HTR-8/SVneo (cell line): ENCODE measurements at places on chromosomes 7 and 10.

DNA sequence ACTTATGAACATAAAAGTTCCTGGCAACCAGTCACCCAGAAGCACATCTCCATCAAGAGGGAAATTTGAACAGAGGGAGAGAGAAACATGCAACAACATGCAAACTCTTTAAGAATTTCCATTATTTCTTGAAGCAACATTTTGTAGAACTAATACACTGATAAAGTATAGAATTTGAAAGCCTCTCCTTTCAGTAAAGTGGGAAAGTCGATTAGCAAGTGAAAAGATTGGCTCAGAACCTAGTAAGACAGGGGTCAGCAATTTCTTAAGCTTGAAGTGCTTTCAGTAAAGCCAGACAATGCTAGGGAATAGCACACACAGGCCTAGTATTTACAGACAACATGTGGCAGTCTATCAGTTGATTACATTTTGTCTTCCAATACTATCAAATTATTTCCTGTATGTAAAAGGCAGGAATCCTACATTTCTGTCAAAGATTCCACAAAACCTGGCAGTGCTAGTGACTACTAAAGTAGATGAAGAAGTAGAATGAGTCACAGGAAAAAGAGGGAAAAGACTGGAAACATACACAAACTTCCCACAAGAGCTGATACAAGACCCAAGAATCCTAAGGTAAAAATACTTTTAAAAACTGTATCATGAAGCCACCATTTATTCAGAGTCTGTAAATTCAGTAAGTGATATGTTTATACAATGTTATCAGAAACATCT, 25.2 kb downstream of the DNAJC1 start:
- no peak for DNase-seq

DNA sequence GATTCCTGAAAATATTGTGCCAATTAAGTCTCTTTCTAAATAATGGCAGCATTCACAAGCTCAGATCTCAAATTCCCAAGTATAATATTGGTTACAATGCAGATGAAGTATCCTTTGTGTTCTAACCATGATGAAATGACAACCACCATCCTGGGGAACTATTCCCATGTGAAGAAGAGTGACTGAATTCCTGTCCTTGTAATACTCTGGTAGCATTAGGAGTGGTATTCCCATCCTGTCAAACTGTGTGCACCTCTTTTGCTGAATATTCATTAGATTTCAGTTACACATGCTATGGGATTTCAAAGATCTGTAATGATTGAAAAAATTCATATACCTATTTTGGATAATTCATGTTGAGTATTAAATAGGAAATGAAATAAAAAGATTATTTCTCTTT, 86.1 kb upstream of the SMIM30 start:
- DNase-seq = no peak

GRCh38 chr7:32241636-32242035, 171.4 kb upstream of the PDE1C start:
- DNase-seq = no peak

DNA sequence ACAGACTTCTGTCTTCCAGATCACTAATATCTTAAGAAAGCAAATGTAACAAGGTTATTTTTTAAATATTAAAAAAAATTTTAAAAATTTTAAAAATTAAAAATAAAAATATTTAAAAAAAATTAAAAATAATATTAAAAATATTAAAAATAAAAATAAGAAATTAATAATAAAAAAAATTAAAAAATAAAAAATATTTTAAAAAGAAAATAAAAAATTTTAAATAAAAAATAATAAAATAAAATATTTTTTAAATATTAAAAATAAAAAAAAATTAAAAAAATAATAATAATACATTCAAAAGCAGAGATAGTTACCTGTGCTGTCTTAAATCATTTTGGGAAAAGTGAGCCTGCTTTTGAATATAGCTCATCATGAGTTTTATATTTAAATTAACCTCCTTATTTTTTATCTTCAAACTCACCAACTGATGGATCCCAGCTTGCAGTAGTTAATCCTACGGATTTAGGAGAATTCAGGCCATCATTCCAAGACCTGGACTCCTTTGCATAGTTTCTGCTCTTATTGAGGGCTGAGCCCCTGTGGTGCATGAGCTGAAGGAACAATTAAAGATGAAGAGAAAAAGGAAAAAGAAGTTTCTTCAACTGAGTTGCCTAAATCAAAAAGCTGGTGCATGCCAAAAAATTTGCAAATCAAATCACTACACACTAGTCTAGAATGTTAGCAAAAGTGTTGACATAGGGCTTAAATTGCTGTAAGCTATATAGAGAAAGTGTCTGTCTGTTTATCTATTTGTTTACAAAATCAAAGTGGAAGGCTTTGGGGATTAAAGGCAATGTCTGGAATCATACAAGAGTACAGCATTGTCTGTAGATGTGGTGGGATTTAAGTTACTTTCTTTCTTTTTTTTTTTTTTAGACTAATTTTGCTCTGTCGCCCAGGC, 50.5 kb upstream of the ZNF438 start:
- DNase-seq = no peak

GRCh38 chr7:55307123-55307916, 57.8 kb upstream of the LANCL2 start:
- DNase-seq = no peak

DNA sequence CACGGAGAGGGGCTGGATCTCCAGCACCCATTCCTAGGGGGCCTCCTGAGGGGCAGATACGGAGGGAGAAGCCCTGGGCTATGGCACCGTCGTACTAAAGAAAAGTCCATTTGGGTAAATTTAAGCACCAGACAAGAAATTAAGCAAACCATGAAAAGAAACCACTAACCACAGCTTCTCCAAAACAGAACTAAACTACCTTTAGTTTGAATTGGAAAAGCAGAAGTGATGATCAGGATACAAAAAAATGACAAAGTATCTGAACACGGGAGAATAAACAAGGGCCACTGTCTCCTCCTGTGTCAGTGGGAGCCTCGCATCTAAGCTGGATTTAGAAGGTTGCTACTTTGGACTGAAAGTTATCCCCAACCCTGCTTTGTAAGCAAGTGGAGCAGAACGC, 69.1 kb downstream of the DIP2C start:
- DNase-seq = no peak

- no peak for DNase-seq
Observed at GRCh38 chr7:101671371-101672356, 42.6 kb upstream of the MYL10 start.

DNA sequence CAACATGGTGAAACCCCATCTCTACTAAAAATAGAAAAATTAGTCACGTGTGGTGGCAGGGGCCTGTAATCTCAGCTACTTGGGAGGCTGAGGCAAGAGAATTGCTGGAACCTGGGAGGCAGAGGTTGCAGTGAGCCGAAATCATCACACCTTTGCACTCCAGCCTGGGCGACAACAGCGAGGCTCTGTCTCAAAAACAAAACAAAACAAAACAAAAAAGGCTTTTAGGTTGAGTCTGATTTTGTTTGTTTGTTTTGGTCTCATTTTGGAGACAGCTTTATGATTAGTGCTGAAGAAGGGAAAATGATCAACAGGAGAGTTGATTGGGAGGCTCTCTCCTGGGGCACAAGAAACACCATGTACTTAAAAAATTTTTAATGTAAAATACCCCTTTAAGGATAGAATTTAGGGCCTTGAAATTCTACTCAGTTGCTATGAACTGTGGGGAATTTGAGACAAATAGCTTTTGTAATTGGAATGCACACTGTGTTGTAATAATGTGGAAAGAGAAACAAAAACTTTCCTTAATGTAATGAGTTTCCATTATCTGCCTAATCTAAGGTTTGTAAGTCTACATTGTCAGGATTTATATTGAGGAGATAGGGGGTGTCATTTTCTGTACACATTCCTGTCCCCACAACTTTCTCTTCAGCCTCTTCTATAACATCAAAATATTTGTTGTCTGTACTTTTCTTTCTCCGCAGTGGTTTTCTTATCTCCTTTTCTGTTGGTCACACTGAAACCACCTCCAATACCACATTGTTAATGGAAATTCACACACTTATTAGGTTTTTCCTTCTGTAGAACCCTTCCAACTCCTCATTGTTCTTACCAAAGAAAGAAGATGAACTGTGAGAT, 41.3 kb downstream of the ARID5B start:
- peak; percentile 23 for DNase-seq

GRCh38 chr10:44662051-44662450, 249.1 kb upstream of the TMEM72 start:
- DNase-seq = no peak

GRCh38 chr7:131010029-131010716, 276.2 kb upstream of the KLF14 start:
- no peak for DNase-seq

GRCh38 chr7:139776486-139777132, 1.2 kb downstream of the HIPK2 start:
- peak; percentile 9 for DNase-seq

GRCh38 chr10:9052767-9053166, 998.3 kb downstream of the GATA3 start:
- DNase-seq = no peak

GRCh38 chr10:12628153-12628552, 278.8 kb downstream of the CAMK1D start:
- DNase-seq = no peak

DNA sequence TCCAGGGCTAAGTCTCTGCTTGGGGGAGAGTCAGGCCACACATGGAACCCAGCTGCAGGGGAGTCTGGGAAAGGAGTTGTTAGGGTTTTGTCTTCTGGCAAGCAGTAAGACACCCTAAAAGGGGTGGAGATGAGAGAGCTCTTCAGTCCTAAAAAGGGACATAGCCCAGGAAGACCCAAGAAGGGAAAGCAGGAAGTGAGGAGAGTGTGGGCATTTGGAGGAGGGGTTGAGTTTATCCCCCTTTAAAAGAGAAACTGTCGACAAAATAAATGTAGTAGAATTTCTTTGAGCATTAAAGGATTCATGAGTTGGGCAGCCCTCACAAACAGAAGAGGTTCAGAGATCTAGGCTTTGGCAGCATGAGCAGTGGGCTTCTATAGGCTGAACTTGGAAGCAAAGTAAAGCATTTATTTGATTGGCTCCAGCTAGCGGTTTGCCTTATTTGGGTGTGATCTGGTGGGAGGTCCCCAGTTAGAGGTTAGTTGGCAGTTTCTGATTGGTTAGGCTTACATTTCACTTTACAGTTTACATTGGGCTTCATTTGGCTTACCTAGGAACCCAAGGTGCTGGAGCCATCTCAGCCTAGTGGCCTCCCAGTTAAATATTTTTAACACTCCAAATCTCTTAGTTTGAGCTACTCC, 246.7 kb downstream of the CAMK1D start:
- DNase-seq = no peak

DNA sequence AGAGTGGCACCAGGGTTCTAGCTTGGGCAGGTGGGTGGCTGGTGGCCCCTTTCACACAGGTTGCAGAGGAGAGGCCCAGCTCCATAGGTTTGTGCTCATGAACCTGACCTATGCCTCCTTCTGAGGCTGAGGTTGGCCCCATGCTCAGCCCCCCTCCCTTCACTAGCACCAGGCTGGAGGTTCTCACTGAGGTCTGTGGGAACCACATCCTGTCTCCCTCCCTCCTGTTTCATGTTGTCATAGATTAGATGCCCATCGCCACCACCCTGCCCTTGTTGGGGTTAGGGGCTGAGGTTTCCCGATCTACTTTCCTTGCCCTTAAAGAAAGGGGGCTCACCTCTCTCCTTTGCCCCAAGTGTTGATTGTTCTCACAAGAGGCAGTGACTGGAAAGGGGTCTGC, 14.7 kb downstream of the NEUROG3 start:
- DNase-seq = no peak

DNA sequence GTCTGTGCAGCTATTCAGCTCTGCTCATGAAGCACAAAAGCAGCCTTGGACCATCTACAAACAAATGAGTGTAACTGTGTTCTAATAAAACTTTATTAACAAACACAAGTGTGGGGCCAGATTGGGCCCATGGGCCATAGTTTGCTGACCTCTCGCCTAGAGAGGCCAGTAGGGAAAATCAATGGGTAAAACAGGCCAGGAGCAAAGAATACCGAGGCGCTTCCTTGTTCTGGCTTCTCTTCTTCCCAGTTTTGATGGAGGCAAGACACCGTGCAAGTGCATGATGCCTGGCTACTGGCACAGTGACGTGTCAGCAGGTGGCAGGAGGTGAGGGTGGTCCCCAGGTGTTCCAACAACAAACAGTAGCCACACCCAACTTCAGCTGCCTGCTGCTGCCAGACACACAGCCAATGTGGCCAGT, 94.3 kb upstream of the SDK1 start:
- no peak for DNase-seq

DNA sequence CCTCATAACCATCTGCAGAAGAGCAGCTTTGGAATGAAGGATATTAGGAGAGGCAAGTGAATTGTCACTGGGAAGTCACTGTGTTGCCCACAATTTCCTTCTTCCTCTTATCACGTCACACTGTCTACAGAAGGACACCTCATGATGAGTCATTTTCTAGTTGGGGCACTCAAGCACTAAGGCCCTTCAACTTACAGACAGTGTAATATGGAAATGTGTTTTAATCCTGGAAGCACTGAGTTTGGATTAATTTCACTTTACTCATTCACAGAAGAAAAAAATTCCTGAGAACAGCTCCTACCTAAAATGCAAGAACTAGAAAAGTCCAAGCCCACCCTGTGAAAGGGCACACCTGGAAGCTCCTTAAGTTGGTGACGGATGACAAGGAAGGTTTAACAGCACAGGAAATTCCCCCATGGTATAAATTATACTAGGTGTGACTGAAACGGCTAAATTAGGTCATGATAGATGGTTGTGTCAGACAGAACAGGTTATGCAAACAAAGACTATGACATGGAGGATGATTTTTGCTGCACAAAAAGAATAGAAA, 56.6 kb downstream of the PARD3 start:
- DNase-seq = peak; percentile 93

DNA sequence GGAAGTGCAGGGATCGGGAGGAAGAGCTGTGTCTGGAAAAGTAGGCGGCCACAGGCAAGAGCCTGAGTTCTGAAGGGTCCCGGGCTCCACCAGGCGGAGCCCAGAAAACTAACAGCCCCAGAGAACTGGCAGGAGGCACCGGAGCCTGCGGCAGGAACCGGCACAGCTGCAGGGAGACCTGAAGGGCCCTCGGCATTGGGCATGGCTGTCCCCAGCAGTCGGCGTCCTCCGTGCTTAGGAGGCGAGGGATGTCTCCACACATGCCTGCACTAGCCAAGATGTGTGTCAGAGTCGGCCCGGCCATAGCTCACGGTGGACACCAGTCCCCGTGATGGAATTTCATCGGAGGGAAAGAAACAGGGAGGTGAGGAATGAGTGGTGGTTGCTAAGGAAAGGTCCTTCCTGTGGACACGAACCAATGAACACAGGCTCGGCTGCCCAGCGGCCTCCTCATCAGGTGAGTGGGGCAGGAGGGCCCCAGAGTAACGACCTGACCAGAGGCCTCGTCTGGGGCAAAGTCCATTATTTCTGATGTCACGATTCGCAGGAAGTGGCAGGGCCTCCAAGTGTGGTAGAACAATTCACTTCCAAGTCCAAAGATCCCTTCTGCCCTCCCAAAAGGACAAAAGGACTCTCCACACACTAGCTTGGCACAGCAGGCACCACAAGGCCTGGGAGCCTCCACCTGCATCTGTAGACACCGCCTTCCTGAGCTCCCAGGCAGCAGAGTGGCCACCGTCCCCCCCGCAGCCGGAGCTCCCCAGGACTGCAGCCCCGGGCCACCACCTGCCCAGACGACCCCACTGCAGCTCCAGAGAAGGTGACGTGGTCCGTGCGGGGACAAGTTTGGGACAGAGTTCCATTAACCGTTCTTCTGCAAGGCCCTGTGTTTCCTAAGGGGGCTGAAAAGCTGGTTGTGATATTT, 444.2 kb downstream of the PTPRN2 start:
- DNase-seq = no peak
